ENCODE measurements at places on chromosomes 6 and 20.
A peak's percentile ranks its signal among the peaks of the same experiment; 100 is the strongest.

- peak; percentile 57 for DNase-seq
These were observed 74.0 kb downstream of the PTPRA start for GRCh38 chr20:2946988-2947961.

DNA sequence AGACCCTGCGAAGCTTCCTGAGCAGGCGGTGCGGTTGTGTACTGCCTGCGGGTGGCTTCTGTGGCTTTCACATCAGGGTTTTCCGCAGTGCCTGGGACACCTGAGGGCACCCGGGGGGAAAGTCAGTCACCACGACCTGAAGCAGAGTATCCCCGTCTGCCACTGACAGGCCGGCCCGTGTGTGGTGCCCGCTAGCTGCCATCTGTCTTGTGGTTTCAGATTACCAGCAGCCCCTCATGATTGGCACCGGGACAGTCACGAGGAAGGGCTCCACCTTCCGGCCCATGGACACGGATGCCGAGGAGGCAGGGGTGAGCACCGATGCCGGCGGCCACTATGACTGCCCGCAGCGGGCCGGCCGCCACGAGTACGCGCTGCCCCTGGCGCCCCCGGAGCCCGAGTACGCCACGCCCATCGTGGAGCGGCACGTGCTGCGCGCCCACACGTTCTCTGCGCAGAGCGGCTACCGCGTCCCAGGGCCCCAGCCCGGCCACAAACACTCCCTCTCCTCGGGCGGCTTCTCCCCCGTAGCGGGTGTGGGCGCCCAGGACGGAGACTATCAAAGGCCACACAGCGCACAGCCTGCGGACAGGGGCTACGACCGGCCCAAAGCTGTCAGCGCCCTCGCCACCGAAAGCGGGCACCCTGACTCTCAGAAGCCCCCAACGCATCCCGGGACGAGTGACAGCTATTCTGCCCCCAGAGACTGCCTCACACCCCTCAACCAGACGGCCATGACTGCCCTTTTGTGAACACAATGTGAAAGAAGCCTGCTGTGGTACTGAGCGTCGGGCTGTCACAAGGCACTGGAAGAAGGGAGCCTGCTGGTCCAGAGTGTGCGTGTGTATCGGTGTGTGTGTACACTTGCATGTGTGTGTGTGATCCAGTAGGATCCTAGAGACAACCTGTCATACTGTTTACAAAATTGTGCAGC is 54.4 kb downstream of the GOPC start:
- DNase-seq: no peak

DNA sequence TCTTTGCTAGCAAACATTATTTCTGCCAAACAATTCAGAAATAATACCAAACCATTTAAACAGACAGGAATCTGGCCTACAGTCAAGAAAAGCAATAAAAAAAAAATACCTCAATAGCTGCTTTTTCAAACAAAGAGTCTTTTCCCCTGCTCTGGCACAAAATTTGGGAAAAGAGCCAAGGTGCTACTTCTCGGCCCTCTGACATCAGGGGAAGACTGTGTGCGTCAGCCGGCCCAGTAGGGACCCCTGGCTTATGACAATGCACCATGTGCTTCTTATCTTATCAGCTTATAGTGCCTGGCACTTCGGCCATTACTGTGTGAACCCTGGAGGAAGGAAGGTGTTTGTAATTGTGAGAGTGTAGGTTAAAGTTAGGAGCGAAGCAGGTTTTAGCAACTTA is 89.4 kb downstream of the PDE10A start:
- DNase-seq: peak; percentile 92

- DNase-seq: no peak
These were observed 599.8 kb downstream of the COL12A1 start for GRCh38 chr6:74605922-74606581.

GRCh38 chr6:56691286-56691595 is 48.6 kb upstream of the DST start:
- no peak for DNase-seq

- DNase-seq: no peak
These were observed 260.5 kb downstream of the DLL1 start for GRCh38 chr6:170030284-170030815.

- DNase-seq: no peak
These were observed 382 bp downstream of the SFT2D1 start for GRCh38 chr6:166341977-166342348.

GRCh38 chr6:3579652-3580175 is 122.9 kb upstream of the SLC22A23 start:
- no peak for DNase-seq

GRCh38 chr6:44867571-44868334 is 460.4 kb upstream of the RUNX2 start:
- no peak for DNase-seq

GRCh38 chr6:104888066-104888465 is 28.3 kb upstream of the HACE1 start:
- no peak for DNase-seq

- no peak for DNase-seq
These were observed 376.7 kb downstream of the CDH26 start for GRCh38 chr20:60334911-60335310.

- no peak for DNase-seq
These were observed 142.1 kb upstream of the SULF2 start for GRCh38 chr20:47927385-47927851.

DNA sequence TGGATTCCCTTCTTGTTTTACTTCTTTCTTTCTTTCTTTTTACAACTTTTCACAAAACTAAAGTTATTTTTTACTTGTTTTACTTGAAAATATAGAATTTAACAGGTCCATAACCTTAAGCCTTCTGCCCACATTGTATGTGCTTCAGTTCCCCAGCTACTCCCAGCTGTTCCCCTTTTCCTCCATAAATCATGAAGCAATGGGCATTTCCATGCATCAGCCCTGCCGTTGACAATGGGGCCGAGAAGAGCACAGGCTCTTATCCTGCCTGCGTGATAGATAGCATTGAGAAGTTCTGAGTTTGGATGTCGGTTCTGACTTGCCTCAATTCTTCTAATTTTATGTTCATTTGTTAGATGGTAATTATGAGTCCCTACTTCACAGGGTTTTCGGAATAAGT is 583.8 kb downstream of the CDH26 start:
- no peak for DNase-seq

- no peak for DNase-seq
These were observed 122.0 kb upstream of the CARMIL1 start for GRCh38 chr6:25157183-25157582.

GRCh38 chr6:41942067-41942851 is 651 bp upstream of the CCND3 start:
- DNase-seq: no peak

GRCh38 chr6:150866991-150867501 is 1.5 kb downstream of the MTHFD1L start:
- no peak for DNase-seq

DNA sequence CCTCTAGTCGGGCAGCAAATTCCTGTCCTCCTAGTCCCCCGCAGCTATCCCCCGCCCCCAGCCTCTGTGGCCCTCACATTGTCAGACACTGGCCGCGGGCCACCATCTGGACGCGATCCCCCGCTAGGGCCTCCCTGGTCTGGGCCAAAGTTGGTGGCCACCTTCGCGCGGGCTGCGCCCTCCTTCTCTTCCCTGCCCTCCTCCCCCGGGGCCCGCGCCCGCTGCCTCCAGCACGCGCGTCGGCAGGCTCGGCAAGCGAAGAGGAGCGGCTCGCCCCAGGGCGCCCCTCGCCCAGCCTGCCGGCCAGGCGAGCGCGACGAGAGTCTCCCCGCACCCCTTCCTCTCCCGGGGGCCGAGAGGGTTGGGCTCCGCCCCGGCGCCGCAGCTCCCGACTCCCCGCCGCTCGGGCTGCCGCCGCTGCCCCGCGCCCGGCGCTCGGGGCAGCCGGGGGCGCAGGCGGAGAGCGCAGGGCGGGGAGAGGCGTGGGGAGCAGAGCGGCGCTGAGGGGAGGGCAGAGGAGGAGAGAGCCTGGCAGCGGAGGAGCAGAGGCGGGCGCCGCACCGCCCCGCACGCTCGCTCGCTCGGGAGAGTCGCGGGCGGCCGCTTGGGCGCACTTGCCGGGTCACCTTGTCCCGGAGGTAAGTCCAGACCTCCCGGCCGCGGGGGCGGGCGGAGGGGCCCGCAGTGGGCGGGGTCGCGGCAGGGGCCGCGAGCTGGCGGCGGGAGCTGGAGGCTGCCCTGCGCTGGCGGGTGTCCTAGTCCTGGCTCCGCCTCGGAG is at the start of gene SYNDIG1:
TSS of gene SYNDIG1 (plus strand) at position 514 of the 778 bp plus-strand sequence. CDS start 73,469 bp downstream, outside the sequence.
- DNase-seq: no peak

DNA sequence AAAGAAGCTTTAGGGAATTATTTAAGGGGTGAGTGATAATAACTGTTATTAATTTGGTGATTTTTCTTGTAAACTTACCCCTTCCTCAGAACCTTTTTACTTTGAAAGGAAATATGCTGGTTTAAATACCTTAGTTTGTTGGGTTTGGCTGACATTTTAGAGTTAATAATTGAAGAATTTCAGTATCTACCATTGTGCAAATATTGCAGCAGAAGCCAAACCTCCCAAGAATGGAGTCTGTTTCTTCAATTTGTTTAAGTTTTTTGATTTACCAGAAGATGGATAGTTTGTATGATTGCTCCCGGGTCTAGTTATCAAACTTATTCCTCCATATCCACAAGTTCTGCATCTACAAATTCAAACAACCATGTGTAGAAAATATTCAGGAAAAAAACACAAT is 77.1 kb downstream of the ATRN start:
- DNase-seq: no peak

DNA sequence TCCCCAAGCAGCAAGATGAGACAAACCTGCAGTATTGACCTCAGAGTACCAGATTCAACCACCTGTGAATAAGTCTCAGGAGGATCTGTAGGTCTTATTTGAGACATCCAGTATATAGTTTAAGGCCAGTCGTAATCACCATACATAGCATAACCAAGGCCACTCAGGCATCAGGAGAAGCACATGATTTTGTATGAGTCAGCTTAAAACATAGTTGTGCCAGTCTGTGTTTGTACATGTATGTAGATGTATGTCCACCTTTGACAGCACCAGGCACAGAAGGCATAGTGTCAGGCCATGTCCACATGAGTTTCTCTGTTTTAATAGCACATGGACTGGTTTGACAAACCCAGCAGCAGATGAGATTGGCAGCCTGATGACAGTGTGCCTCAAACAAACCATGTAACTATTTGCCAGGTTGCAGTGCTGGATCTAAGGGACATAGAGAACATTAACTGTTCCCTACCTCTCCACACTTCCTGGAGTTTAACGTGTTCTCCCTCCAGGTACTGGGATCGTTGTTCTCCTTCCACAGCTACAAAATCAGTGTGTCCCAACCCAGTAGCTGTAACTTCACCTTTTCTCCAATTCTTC is 8.6 kb upstream of the ASIP start:
- no peak for DNase-seq

DNA sequence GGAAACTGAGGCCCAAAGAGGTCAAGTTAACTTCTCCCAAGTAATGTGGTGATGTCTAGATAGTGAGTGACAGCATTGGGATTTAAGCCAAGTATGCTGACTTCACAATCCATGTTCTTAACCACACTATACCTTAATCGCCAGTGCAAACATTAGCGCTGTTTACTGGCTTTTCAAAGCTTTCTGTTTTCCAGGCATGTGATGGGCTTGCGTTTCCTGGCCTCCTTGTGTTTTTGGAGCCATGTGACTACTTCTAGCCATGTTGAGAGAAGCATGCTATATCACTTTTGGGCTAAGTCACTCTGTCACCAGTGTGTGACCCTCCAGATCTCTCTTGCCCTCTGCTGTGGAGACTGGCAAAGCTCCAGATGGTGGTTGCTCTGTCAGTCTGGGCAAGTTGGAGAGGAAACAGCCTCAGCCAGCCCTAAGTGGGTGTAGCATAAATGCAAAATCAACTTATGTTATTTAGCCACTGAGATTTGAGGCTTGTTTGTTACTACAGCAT is 76.9 kb downstream of the ANKRD6 start:
- DNase-seq: no peak

- DNase-seq: peak; percentile 60
These were observed 81.9 kb upstream of the CCDC28A start for GRCh38 chr6:138691595-138692057.

GRCh38 chr6:1890987-1891386 is 281.3 kb downstream of the FOXC1 start:
- DNase-seq: no peak

- no peak for DNase-seq
These were observed 374.3 kb upstream of the GJE1 start for GRCh38 chr6:141758430-141758829.

DNA sequence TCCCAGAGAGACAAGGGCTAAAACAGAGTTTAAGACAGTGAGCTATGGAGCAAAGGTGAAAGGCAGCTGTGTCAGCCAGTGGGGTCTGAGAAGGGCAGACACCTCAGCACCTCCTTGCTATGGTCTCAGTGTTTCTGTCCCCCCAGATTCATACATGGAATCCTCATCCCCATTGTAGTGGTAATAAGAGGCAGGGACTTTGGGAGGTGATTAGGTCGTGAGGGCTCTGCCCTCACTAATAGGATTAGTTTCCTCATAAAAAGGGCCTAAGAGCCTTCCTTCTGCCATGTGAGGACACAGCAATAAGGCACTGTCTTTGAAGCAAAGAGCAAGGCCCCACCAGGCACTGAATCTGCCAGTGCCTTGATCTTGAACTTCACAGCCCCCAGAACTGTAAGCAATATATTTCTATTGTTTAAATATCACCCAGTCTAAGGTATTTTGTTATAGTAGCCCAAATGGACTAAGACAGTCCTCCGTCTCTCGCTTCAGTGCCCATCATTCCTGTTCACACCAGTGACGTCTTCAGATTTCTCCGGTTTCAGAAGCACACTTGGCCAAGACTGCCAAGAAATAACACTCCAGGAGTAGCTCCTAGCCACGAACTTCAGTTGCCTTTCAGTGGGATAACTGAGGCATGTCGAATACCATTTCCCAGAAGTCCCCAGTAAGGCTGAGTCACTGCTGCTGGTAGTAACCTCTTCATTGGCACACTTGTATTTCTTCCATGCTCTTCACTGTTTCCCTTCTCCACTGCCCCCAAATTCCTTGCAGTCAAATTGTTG is 32.8 kb downstream of the SLC13A3 start:
- no peak for DNase-seq

- DNase-seq: no peak
These were observed 409 bp upstream of the ATXN1 start for GRCh38 chr6:16761471-16762267.

DNA sequence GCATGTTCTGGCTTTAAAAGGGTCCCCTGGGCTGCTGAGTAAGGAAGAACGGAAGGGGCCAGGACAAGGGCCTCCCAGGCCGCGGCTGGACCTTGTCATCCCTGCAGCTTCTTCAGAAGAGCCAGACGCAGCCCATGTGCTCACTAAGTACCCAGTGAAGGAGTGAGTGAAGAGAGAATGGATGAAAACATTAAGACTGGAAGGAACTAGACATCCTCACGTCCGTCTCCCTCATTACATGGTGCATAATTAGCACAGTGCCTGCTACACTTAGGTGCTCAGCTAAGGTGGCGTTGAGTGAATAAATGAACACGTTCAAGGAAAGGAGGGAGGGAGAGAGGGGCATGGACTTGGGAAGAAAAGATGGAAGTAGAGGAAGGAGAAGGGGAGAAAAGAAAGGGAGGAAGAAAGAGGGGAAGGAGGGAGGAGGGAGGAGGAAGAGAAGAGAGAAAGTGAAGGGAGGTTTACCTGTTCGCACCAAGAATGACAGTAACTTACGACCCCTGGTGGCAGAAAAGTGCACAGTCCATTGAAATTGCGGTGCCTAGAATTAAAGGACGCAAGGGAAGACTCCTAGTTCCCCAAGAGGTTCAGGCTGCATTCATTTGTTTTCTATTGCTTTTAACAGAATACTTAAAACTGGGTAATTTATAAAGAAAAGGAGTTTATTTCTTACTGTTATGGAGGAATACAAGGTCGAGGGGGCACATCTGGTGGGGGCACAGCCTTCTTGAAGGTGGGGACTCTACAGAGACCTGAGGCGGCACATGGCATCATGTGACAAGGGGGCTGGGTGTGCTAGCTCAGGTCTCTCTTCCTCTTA is 8.0 kb downstream of the TP53RK start:
- DNase-seq: no peak
